ENCODE measurements at places on chromosomes 6 and 20.
A peak's percentile ranks its signal among the peaks of the same experiment; 100 is the strongest.

DNA sequence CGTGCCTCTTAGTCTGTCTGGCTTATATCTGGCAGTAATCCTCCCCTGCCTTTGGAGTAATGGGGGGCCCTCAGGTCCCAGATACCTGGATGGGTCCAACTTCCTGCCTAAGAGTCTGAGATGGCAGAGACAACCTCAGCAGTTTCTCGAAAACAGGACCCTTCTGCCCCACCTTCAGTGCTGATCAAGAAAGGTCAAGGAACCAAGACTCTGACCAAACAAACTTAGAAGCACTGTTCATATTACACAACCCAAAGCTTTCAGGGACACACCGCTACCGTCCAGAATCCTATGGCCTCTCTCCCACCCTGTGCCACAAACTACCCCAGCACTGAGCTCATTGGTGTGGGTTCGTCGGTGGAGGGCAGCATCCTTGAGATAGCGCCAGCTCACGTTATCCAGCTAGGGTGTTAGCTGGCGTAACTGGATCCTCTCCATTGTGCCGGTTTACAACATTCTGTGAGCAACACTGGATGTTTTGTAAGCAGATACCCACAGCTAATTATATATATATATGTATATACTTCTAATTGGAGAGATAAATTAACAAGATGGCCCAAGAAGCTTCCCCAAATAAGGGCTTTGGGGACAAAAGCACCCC is 7.6 kb upstream of the TMC2 start:
- DNase-seq = no peak

GRCh38 chr6:87742106-87742505 is 40.1 kb upstream of the AKIRIN2 start:
- no peak for DNase-seq

GRCh38 chr6:45801471-45802289 is 214.0 kb downstream of the CLIC5 start:
- no peak for DNase-seq

DNA sequence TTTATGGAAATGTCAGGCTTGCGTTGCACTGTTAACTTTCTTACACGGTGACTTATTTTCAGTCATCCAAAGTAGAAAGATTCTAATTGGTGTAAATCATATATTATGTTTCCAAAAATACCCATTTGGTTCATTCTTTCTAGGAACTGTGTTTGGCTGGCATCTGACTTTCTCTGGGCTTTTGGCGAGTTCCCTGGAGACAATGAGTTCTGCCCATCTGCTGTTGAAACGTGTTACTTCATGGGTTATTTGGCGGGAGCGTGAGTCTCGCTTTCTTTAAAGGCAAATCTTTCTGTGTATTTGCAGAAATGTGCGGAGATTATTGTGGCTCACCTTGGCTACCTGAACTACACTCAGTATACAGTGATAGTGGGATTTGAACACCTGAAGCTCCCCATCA is 29.5 kb downstream of the TMEM181 start:
- DNase-seq = no peak

GRCh38 chr6:140623498-140623897 is 1249.0 kb upstream of the CITED2 start:
- peak; percentile 52 for DNase-seq

DNA sequence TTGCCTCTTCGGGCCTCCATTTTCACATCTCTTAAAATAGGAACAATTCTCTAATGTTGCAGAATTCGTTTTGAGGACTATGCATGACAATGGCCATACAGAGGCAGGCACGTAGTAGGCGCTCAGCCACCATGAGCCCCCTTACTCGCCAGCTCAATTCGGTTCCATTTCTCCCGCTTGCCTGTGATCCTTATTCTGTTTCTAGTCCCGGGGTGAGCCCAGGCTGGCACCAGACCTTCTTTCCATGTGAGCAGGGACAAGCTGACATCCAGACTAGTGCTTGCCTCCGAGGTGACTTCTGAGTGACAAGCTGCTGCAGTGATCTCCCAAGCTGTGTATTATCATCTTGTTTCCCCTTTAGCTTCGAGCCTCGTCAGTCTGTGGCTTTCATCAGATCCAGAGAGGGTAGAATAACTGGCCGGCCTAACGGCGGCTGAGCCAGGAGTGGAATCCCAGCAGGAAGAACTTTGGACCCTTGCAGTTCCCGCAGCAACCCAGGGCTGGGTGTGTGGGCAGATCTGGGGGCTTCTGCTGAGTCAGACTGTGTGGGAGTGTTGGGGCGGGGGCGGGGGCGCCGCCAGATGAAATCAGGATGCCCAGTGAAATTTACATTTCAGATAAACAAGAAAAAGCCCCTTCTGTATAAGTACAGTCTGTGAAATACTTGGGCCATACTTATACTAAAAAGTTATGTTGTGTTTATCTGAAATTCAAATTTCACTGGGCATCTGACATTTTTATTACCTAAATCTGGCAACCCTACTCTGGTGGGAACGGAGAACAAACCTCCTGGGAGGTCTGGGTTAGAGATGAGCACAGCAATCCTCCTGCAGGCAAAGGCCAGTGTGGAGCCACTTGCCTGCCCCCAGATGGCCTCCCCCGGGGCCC is 10.9 kb downstream of the BANF2 start:
- DNase-seq = no peak

- DNase-seq = no peak
These were observed 55.1 kb upstream of the FBXL4 start for GRCh38 chr6:99002831-99003230.

DNA sequence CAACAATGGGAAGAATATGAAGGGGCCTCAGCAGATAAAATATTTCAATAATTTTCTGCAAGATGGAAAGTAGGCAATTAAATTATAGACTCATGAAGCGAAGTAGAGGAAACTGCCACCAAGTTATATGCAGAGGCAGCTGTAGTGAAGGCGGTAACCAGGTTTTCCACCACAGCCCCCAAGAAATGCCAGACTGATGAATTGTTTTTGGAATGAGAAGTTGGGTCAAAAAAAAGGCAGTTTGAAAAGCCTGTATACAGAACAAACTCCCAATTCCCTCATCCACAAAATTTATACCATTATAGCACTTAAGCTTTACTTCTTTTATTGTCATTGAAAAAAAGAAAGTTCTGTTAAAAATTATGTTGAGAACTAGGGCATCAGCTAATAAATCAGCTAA is 45.3 kb downstream of the ELOVL4 start:
- DNase-seq = no peak

DNA sequence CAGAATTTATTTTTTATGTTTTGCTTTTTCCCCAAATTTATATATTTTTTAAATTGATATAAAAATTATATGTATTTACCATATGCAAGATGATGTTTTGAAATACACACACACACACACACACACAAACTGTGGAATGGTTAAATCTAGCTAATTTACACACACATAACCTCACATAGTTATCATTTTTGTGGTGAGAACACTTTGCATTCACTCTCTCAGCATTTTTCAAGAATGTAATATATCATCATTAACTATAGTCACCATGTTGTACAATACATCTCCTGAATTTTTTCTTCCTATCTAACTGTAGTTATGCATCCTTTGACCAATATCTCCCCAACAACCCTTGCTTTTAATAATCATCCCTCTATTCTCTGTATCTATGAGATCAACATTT is 52.2 kb downstream of the GFRAL start:
- no peak for DNase-seq

GRCh38 chr6:165519316-165519715 is 143.7 kb downstream of the PDE10A start:
- DNase-seq = no peak

- no peak for DNase-seq
These were observed 662.1 kb upstream of the ID4 start for GRCh38 chr6:19175023-19175422.

- no peak for DNase-seq
These were observed 52.3 kb downstream of the RNGTT start for GRCh38 chr6:88910922-88911778.

DNA sequence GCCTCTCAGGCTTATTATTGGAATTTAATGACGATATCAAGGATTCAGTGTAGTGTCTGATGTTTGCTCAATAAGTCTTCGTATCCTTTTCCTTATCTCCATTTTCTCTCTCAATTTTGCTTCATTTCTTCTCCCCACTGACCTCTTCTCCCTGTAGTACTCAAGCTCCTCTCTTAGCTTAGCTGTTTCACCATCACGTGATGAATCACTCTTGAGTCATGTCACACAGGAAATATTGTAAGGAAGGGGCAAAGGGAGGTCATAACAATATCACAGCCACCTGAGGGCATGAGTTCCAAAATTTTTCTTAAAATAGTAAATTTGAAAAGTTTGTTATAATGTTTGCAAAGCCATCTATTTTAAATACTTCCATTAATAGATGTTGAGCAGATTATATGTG is 392.2 kb upstream of the MARCKS start:
- no peak for DNase-seq

DNA sequence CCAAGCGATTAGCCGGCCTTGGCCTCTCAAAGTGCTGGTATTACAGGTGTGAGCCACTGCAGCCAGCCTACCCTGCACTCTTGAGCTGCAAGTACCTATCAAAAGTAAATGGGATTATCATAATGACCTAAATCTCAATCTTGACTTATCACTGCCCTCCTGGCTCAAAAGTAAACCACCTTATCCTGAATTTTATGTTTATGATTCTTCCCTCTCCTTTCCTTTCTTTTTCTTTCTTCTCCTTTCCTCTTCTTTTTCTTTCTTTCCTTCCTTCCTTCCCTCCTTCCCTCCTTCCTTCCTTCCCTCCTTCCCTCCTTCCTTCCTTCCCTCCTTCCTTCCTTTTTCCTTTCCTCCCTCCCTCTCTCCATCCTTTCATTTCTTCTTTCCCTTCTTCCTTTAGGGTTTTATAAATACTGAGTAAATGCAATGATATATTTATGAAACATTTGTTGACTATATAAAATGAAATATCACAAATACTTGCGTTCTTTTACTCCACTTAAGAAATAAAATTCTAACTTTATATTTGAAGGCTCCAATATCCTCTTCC is 21.0 kb downstream of the SPATS1 start:
- no peak for DNase-seq

DNA sequence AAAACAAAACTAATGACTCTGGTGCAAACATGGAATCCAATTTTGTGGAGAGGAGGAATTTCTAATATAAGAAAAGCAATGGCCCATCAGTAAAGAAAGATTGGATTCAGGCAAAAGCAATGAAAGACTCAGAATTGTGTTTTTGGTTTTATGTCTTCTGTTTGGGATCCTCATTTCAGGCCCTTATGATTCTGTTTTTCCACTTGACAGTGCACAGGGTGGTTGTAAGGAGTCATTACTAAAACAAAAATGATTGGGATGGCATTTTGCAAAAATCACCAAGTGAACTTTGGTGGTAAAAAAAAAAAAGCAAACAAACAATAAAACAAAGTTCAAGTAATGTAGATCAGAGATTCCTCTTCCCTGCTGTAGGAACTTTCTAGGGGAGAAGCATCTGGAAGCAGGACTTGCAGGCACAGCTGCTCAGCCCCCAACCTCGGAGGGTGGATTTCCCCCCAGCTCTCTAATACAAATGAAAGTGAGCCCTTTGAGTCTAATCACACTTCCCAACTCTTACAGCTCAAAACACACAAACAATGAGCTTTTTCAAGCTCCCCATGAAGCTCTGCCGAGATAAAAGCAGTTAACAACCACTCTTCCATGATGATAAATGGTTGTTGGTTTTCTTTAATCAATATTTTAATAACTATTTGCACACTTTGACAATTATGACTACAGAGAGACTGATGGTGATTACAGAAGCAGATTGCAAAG is 177.7 kb downstream of the ZDHHC14 start:
- no peak for DNase-seq

DNA sequence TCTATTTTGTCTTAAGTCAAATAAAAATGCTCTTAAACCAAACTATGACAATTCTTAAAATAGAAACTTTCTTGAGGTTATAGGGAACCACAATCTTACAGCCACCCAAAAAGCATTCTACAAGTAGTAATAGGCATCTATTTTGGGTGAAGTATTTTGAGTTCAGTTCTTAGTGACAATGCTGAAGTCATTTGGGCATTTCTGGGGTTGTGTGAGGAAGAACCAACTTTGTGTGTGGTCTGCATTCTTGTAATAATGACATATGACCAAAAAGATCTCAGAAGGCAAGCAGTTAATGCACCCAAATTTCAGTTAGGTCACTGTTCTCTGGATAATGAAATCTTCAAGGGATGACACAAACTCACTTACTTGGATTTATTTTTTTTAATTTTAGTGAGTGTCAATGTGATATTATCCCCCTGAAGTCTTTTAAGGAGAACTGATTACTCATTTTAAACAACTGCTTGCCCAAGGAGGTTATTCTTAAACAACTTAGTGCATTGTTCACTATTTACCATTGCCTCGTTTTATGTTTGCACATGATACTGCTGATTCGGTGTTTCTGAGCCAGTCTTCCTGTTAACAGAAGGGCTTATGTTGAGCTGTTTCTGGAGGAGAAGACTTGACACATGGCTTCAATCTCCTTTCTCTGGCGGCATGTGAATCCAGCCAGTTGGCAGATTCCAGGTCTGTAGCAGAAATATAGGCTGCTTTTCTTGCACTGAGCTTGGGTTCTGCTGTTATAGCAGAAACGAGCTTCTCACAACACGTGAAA is 618.9 kb downstream of the BCKDHB start:
- no peak for DNase-seq

GRCh38 chr6:73389854-73390253 is 4.8 kb upstream of the DDX43 start:
- DNase-seq = no peak

GRCh38 chr6:39498096-39498495 is 175.6 kb upstream of the KCNK16 start:
- no peak for DNase-seq

DNA sequence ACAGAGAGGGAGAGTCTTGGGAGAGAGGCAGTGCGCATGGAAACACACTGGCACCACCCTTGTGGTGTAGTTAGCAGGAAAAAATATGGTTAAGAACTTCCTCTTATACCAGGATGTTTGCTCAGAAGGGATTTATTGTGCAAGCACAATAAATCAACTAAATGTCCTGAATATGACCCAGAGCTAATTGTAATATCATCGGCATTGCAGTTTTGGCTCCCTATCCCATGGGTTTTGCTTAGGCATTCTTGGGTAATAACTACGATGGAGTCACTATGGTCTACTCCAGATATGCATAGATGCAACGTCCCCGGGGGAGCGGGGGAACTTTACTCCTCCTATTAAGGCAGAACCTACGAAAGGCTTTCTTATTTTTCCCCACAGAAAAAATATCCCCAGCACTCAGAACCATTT is 751.6 kb downstream of the EYS start:
- no peak for DNase-seq

DNA sequence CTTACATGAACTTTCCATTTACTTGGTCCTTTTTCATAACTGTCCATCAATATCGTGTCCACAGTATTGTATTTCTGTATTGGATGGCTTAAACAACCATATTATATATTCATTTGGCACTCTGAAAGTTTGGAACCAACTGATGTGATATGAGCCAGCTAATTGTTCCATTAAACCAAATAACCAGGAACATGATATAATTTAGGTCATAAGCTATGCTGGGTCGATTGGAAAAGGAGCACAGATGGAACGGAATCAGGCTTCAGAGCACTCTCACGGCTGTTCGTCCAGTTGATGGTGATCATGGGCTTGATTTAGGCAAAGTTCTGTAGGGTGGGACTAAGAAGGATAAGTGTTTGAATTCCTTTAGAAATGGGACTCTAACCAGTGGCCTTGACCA is 142.7 kb downstream of the DNAH8 start:
- no peak for DNase-seq

GRCh38 chr6:46440141-46440540 is 51.1 kb downstream of the RCAN2 start:
- no peak for DNase-seq

Measured in AG09319 (cell line).